Cardiac muscle cell (in vitro differentiated cells and primary cell): ENCODE measurements at places on chromosomes 5 and 9. TPM values are rescaled to one million over a fixed set of nuclear protein-coding genes. Genes with fewer than 3 reads are reported as not detected.

Gene INSL4
- total RNA-seq, result not detected in 2 replicates

Gene ELOVL7
- 0.14 and 0.42 TPM in 2 replicates for total RNA-seq

Gene RNF183
- 0.06 and 0.53 TPM in 2 replicates for total RNA-seq

Gene PTGS1
- 0.74 and 1.2 TPM in 2 replicates for total RNA-seq

Gene SHC3
- total RNA-seq, result 0.27 and 0.53 TPM in 2 replicates

Gene COL5A1
- total RNA-seq, result 75.5 and 129 TPM in 2 replicates

Gene C9
- not detected in 2 replicates for total RNA-seq

Gene GNA14
- 0.21 and 0.36 TPM in 2 replicates for total RNA-seq

Gene PPIC
- 110 and 118 TPM in 2 replicates for total RNA-seq

Gene NEUROG1
- not detected in 2 replicates for total RNA-seq

GRCh38 chr5:143057580-143057999 lies 287.4 kb downstream of the ARHGAP26 start:
- peak; percentile 71 for DNase-seq

DNA sequence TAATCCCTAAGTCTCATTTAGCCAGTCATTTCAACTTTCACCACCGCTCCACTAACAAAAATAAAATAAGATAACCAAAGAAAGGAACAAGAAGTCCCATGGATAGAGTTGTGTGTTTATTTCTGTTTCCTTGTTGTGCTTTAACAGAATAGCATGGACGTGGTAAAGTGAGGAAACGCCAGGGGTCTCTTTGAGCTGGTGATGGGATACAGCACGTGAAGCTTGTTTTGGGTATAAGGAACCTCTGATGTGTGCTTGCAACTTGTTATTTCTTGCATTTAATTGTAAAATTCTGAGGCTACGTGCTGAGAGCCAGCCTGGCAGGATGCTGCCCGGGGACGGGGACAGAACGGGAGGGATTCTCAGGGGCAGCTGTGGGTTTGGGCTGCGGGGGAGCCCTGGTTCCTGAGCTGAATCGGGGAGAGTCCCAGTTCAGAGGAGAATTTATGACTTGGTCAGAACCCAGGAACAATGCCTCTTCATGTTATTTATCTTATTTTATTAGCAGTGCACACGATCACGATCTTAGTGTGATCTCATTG lies 63.4 kb downstream of the ANKRD33B start:
- DNase-seq, result no peak

GRCh38 chr9:124210697-124211096 lies 47.1 kb upstream of the NEK6 start:
- DNase-seq, result no peak

DNA sequence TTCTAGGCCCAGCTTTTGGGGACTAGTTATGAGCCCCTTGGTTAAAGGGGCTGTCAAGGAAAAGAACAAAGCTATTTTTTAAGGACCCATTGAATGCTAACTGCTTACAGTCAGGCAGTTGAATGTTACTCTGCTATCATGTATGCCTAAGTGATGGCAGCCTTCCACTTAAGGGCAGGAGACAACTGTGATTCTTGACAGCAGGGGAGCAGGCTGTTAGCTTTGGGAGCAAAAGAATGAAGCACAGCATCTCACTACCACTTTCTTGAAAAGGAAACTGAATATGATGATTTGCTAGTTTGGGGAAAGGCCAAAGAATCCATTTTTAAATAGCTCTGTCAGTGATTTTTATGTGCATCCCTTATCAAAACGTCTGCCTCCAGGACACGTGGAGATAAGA lies 221.6 kb downstream of the SH3GL2 start:
- DNase-seq, result no peak

- DNase-seq, result no peak
These were observed 56.3 kb downstream of the SLF1 start for GRCh38 chr5:94674490-94675382.

- DNase-seq, result no peak
These were observed 158.5 kb downstream of the TRPM6 start for GRCh38 chr9:74729136-74729695.

DNA sequence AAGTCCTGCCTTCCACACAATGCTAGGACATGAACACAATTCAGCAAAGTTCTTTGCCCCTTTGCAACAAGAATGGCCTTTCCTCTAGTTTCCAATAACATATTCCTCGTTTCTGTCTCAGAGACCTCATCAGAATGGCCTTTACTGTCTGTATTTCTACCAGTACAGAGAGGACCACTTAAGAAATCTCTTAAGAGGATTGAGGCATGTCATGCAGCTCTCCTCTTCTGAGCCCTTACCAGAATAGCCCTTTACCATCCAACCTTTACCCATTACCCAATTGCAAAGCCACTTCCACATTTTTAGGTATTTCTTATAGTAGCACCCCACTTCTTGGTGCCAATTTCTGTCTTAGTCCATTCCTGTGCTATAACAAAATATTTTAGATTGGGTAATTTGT lies 20.3 kb downstream of the TNPO1 start:
- DNase-seq, result no peak

DNA sequence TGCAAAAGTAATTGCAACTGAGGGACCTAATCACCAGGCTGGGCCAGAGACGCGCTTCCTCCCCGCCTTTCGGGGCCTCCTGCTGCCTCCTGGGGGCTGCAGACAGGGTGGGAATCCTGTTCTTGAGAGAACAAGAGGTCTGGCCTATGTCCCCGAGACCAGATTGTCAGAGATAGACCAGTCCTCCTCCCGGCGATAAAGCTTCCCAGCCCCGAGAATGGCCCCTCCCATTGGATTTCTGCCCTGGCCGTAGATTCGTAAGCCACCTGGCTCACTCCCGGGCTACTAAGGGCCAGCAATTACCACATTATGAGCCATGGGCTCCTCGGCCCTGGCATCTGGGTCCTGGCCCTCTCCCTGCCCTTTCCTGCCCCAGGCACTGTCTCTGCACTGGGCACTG lies 70.4 kb downstream of the HRH2 start:
- no peak for DNase-seq

DNA sequence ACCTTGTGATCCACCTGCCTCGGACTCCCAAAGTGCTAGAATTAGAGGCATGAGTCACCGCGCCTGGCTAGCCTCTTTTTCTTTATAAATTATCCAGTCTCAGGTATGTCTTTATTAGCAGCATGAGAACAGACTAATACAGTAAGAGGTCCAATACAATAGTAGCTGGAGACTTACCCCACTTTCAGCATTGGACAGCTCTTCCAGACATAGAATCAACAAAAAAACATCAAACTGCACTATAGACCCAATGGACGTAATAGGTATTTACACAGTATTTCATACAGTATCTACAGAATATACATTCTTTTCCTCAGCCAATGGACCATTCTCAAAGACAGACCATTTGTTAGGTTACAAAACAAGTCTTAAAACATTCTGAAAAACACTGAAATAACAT lies 6.1 kb upstream of the RCL1 start:
- DNase-seq, result no peak

DNA sequence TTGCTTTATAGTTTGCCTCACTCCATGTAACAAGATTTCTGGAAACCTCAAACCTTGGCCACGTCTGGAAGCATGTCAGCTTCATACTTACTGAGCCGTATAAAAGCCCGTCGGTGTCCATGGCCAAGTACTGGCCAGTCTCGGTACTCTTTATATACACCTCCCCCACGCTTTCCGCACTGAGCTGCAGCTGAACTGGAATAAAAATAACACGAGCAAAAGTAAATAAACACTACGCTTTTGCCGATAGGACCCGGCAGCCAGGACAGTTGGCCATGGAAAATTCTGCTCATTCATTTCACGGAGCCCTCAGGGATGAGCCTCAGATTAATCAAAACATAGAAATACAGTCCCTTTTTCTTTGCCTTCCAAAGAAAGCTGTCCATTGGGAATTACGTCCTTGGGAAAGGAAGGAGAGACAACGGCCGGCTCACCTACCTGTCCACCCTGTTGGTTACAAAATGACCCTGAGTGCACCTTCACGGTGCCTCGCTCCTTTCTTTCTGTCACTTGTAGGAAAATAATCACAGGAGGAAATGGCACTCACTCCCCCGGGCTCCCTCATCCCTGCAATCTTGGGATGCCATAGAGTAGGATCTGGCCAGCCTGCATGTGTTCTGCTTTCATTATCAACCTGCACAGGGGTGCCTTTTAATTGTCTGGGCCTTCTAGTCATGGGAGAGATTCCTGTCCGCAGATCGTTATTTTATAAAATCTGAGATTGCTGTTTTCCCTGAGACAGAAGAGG lies 85.1 kb downstream of the FGF1 start:
- DNase-seq, result no peak

- peak; percentile 24 for DNase-seq
These were observed 315.6 kb downstream of the MTRR start for GRCh38 chr5:8184455-8185063.

GRCh38 chr9:122129969-122130368 lies 29.6 kb downstream of the NDUFA8 start:
- DNase-seq, result no peak

GRCh38 chr5:157447201-157447637 lies 12.8 kb upstream of the NIPAL4 start:
- no peak for DNase-seq

GRCh38 chr5:157294407-157295091 lies 28.6 kb downstream of the CYFIP2 start:
- DNase-seq, result no peak

DNA sequence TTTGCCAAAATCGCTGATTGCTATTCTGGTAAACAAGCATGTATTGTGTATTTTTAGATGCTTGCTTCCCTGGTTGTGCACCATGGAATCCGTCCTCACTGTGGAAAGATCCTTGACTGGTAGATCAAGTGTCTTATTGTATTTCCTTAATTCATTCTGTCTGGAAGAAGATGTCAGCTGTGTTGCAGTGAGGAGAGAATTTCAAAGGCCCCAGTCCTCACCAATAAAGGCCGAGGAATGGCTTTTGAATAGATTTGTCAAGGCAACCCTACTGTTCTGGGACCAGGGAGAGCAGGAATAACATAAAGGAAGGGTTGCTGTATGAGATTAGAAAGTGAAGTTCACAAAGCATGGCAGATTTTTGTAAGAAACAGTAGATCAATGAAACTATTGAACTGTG lies 36.2 kb upstream of the POU5F2 start:
- no peak for DNase-seq

DNA sequence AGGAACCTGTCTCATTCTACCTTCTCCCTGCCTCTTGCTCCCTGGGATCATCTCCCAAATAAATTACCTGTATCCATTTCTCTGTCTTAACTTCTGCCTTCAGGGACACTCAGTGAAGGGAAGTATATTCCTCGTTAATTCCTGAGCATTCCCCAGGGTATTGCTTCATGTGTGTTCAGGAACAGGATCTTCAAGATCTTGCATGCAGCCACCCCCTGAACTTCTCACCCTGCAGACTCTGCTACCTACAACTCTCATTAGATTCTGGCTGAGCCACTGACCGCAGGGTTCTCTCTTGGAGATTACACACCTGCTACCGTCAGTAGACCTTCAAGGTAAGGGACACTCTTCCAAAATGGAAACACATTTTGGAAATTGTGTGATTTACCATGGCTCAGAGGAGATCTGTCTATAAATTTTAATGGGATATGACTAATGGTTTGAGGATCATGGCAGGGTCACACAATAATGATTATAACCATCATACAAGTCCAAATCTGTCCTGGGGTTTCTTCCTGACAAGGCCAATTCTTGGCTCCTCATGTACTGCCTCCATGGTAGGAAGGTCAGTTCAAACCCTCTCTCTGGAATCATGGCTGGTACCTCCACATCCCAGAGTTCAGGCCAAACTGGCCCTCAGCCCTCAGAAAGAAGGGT lies 38.9 kb upstream of the UGCG start:
- peak; percentile 55 for DNase-seq

DNA sequence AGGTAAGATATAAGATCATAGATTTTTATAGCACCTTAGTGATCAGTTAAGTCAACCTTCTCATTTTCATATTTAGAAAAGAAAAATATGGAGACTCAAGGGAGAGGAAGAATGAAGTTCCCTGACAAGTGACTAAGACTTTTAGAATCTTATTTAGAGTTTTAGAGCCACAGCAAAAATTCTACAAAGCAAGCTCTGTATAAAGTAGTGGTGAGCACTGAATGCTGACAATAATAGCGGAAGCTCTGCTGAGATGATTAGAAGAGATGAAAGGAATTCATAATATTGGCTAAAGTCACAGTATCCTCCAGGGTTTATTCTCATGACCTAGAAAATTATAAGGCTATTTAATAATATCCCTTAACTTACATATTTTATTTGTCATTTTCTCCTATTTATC lies 316.0 kb downstream of the PDE4D start:
- DNase-seq, result no peak

DNA sequence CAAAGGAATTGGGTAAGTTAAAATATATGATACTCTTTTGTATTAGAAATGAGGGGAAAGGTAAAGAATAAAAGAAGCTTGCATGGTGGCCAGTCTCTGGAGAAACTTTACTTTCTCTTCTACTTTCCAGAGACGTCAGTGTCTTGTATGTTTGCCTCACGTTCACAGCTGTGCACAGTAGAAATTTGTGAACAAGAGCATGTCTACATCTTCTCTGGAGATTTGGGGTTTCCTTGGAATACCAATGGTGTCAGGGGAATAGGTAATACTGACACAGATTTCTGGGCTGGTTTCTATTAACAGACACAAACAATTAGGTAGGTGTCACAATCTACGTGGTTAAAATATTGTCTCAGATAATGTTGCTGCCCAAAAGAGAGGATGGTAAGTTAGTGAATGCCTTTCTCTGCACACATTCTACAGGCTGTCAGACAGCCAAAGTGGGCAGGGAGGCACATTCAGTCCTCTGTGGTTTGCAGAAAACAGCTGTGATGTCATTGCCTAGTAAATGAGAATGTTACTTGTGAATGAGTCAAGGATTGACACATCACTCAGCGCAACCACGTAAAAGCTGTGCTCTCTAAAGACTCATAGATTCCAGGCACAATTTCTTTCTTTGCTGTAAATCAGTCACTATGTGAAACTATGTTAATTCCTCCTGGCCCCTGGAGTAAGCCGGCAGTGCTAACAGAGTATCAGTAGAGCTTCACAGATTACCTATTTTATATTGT lies 397.1 kb downstream of the MAN2A1 start:
- DNase-seq, result peak; percentile 85

DNA sequence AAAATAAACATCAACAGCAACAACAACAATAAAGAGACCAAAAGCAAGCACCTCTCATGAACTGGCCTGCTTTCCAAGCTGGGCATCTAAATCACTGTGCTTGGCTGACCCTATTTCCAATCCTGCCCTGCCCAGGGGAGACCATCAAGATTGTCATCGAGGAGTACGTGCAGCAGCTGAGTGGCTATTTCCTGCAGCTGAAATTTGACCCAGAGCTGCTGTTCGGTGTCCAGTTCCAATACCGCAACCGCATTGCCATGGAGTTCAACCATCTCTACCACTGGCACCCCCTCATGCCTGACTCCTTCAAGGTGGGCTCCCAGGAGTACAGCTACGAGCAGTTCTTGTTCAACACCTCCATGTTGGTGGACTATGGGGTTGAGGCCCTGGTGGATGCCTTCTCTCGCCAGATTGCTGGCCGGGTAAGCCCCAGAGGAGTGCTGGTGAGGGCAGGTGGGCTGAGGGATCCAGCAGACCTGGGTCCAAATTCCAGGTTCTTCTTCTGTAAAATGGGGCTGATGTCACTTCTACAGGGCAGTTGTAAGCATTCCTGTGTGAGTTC lies 15.6 kb downstream of the PTGS1 start:
- DNase-seq, result no peak

- DNase-seq, result no peak
These were observed 23.8 kb downstream of the FGD3 start for GRCh38 chr9:92971121-92971520.
